Fibroblast of skin of right biceps (primary cell): ENCODE measurements at places on chromosomes 16 and 17.

DNA sequence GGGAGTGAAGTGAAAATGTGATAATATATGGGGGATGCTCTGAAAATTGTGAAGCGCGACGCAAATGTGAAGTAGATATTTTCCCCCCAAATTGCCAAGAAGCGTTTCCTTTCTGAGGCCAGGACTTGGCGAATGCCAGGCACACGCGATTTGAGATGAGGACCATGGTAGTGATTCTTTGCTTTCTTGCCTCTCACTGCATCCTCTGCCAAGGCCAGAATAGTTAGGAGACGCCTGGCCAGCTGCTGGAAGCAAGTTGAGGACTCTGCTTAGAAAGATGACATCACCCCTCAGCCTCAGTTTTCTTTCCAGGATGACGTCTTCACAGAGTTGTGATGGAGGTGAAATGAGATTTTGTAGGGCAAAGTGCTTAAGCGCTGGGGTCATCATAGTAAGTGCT, 25.9 kb downstream of the PIPOX start:
- no peak for DNase-seq

DNA sequence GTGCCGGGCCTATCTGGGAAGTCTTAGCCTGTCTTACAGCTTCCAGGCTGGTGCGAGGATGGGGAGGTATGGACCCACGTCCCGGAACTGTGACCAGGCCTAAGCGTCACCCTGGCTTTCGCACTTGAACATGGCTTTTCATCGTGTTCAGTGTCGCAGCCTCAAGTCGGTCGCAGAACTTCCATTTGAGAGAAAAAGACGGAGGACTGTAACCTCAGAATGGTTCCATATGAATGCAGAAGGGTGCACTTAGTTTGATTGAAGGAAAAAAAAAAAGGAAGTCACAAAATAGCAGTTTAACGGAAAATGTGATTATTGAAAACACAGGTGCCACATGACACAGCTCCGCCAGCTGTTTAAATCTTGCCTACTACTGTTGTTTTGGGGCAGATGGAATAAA, 30.2 kb upstream of the JPT2 start:
- no peak for DNase-seq

DNA sequence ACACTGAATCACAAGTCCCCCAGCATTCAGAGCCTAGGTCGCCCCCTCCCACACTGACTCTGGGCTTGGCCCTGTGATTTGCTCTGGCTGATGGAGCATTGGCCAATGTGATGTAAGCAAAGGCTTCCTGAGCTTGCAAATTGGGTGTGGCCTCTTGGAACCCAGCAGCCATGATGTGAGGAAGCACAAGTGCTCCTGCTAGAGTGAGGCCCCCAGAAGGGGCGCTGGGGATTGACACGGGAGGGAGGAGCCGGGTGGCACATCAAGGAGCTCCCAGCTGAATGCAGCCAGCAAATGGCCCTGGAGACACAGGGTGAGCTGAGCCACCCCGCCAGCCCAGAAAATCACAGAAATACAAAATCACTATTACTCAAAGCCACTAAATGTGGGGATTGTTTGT, 308.5 kb downstream of the C16orf95 start:
- DNase-seq, result no peak

DNA sequence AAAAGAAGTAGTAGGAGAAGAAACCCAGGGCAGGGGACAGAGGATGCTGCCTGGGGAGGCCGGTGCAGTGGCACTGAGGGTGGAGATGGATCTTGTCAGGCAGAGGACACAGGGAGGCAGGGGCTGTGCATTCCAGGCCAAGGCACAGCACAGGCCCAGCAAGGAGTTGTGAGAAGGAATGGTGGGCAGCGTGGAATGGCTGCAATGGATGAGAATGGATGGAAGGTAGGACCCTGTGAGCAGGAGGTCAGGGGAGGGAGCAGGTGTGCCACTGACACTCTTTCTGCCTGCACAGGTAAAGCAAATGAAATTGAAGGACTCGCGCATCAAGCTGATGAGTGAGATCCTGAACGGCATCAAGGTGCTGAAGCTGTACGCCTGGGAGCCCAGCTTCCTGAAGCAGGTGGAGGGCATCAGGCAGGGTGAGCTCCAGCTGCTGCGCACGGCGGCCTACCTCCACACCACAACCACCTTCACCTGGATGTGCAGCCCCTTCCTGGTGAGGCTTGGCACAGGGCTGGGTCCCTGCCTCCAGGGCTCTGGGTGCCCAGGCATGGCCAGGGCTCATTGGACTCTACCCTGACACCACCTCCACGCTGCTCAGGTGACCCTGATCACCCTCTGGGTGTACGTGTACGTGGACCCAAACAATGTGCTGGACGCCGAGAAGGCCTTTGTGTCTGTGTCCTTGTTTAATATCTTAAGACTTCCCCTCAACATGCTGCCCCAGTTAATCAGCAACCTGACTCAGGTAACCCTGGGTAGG, 32.8 kb downstream of the ABCC3 start:
- no peak for DNase-seq

DNA sequence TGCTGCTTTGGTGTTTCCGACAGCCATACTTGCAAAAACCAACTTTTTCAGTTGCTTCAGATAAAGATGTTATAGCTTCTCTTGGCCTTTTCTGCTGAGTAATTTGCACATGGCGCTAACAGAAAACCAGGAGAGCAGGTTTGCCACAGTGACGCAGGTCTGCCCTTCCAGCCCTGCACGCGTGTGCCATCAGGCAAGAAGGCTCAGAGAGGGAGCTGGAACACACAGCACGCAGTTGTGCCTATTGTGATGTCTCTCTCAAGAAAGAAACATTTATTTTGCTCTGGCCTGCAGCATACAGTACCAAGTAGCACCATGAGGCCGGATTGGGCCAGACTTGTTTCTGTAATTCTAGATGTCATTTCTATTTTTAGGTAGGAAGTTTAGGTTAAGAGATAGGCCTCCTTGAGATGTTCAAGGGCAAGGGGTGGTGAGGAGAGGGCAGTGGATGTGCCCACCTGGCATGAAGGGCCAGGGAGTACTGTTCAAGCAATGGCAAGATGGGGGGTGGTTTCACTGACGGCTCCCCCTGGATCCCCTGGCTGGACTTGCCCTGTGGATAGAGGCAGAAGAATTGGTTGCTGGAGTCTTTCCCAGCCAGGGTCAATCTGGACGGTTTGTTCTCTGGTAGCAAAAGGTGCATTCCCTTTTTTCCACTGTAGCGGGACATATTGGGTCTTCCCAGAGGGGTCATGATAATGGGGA, 1.9 kb downstream of the CBX2 start:
- no peak for DNase-seq
